ENCODE measurements at places on chromosomes 12 and 14. TPM values are rescaled to one million over a fixed set of nuclear protein-coding genes. Genes with fewer than 3 reads are reported as not detected.

Gene SCNN1A
- 1.5 TPM for total RNA-seq

Gene RPL10L
- total RNA-seq: not detected

Gene KRT7
- total RNA-seq: 8.7 TPM

Gene CELA1
- total RNA-seq: not detected

Gene P2RX7
- total RNA-seq: 3.9 TPM

Gene FAM186B
- total RNA-seq: 0.23 TPM

Gene STAC3
- 3.2 TPM for total RNA-seq

GRCh38 chr12:56932867-56933266 lies 1.3 kb downstream of the SDR9C7 start:
- peak; percentile 59 for DNase-seq

GRCh38 chr14:95185033-95185766 lies 27.9 kb upstream of the DICER1 start:
- DNase-seq: no peak

DNA sequence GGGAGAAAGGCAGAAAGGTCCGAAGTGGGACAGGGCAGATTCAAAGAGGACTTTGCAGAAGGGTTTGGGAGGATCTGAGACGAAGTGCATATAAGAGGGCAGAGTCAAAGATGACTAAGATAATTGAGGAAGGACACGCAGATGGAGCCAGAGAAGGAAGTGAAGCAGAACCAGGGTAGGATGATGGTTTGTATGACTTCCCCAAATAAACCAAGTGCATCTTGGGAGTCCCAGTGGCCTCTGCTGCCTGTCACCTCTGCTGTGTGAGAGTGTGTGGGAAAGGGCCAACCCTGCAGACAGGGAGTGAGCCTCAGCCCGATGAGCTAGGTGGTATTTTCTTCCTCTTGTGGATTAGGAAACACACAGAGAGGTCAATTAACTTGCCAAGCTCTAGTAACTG lies 36.8 kb downstream of the FLVCR2 start:
- DNase-seq: peak; percentile 62

GRCh38 chr12:43848786-43849185 lies 12.9 kb downstream of the TMEM117 start:
- DNase-seq: no peak

DNA sequence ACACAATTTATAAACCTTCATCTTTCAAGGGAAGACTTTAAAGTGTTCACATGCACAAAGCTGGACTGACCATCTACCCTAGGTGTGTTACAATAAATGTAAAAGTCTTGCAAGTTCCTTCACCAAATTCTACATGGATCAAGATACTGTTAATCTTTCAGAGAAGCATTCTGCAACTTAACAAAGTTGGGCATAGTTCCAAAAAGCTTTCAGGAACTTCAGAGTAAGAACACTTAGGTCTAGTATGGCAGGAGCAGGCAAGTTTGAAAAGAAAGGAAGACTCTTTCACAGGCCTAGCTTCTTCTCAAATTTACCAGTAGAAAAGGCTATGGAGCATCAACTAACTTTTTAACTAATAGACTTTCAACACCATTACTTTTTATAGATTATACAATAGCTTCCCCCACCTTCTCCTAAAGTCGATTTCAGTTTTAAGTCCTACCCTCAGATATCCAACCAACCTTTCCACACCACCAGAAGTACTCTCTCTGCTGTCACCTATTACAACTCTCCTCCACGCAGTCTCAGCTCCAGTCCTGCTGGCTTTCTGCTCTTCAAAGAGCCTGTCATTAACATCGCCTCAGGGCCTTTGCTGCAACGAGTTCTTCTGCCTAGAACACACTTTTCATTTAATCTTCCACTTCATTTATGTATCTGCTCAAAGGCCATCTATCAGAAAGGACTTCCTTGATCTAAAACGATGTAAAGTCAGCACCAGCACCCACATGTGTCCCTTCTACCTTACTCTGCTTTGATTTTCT lies 333.9 kb downstream of the CEP128 start:
- no peak for DNase-seq

DNA sequence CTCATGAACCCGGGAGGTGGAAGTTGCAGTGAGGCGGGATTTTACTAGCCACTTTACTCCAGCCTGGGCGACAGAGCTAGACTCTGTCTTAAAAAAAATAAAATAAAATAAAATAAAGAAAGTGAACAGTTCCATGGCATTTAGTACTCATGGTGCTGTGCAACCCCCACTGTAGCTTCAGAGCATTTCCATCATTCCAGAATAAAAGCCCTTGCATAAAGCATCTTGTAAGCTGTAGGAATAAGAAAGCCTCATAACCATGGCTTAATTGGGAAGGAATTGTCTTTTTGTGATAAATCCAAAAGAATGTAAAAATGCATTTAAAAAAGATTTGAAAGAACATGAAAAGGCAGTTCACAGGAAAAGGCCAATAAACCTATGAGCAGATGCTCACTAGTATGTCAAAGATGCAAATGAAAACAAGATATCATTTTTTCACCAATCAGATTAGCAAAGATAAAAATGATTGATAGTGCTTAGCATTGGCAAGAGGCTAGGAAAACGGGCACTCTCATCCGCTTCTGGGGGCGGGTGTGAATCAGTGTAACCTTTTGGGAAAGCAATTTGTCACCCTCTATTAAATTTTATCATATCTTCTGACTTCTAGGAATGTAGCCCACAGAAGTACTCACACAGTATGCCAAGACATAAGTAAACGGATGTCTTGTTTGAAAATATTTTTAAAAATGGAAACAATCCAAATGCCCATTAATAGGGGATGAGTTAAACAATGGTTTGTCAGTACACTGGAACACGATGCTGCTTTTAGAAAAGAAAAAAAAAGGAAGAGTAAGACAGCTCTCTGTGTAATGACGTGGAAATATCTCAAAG lies 46.6 kb downstream of the CFAP251 start:
- no peak for DNase-seq

DNA sequence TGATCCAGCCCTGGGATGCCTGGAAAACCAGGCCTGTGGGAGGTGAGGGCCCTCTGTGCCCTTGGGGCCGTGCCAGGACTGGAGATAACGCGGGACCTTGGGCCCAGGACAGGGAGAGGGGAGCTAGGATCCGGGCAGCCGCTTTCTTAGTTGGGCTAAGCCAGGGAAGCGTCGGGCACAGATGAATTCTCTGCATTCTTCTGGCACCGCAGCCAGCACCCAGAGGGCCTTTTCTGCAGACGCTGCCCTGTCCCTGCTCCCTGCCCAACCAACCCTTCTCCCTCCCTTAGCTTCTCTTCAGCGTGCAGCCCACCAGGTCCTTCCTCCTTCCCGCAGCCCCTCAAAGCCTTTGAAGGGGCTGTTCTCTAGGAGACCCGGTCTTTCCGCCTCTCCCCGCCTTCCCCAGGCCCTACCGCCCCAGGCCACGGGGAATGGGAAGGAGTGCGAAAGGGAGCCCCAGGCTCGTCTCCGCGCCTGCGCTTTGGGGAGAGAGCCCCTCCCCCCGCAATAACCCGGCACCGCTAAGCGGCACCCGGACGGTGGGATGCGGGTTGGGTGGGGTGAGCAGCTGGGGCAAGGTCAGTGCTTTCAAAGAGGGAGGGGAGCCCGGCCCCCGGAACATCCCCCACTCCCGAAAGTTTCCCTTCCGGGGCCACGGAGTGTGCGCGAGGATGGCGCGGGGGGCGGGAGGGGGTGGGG lies 663 bp downstream of the NCKAP5L start:
- DNase-seq: peak; percentile 89

Measured in aorta (tissue), 5 donors.